Liver (tissue), 10 donors: ENCODE measurements at places on chromosomes 5 and 9. TPM values are rescaled to one million over a fixed set of nuclear protein-coding genes. Genes with fewer than 3 reads are reported as not detected.

- no peak for DNase-seq
Measured at GRCh38 chr5:178784391-178784790, 53.9 kb upstream of the ZNF354A start.

DNA sequence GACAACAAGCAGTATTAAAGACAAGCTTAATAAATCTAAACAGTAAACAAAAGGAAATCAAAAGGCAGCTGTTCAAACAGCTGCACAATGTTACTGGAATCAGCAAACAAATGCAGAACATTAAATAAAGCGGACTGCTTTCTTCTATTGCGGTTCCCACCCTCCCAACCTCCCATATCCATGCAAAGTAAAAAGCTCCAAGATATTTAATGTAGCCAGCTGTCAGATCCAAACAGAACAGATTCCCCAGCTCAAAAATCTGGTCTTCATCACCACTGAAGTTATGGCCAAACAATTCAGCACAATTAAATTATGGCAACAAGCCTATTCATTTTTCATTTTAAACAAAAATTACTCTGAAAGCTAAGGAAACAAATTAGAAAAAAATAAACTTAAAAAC, 75.9 kb downstream of the SLC38A9 start:
- no peak for DNase-seq

DNA sequence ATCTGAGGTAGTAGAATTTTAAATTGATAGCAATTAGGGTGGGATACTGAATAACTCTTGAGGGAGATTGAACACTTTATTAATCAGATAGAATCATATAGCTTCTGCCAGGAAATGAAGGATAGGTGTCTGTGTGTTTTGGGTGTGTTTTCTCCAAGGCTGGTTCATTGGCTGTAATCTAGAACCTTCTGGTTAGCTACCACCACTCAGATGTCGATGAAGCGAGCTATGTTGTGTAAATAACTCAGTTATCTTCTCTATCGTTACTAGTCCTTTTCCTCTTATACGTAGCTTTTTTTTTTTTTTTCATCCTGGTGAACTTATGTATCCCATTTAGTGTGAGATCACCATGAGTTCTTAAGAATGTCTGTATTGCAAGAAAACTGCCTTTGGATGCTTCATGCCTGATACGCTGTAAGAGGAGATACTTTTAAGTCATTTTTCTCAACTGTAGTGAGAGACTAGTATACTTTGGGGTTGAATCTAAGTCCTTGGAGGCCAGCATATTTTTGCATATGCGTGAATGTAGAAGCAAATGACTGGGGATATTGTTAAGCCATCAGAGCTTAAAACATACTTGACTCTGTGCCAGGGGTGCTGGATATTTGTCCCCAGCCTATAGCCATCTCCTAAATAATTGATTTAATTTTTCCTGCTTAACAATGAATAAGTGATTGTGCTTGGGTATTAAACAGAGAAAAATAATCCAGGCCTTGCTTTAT, 2.1 kb downstream of the TNFAIP8 start:
- no peak for DNase-seq

DNA sequence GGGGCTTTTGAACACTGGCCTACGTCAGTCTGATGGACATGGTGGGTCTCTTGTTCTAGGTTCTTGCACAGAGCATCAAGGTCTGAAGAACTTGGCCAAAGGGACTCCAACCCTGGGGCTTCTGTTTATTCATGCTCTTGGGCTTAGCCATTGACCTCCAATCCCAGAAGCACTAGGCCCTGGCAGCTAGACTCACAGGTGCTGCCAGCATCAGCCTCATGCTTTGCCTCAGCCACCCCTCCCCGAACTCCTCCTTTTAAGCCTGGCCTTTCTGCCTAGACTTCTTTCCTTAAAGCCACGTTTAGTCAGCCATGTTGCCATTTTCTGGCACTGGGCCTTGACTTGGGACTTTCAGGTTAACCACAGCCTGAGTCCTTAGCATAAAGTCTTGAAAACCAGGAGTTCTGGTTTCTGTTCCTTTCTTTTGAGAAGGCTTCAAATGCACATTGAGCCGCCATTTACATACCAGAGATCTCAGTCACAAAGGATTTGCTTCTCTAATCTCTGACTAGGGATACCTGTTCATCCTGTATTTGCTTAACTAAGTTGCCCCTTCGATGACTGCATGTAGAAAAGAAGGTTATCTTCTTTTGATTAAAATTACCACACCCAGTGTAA, 54.7 kb downstream of the ANGPTL2 start:
- DNase-seq, result no peak

DNA sequence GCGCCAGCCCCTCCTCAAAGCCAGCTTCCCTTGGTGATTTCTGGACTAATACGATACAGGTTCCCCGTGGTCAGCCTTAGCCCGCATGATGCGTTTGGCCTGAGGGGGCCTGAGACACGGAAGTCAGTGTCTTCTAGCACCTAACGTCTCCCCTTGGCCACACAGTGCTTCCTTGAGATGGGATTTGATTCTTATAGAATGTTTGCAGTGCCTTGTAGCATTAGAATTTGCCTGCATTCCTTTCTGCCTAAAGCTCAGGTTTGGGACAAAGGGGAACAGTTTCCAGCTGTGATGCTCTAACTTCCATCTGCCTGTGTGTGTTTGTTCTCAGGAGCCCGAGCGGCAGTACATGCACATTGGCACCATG, 34.4 kb downstream of the CFAP90 start:
- no peak for DNase-seq

PCDHA13 gene
- polyA plus RNA-seq, result 0.07 TPM

DNA sequence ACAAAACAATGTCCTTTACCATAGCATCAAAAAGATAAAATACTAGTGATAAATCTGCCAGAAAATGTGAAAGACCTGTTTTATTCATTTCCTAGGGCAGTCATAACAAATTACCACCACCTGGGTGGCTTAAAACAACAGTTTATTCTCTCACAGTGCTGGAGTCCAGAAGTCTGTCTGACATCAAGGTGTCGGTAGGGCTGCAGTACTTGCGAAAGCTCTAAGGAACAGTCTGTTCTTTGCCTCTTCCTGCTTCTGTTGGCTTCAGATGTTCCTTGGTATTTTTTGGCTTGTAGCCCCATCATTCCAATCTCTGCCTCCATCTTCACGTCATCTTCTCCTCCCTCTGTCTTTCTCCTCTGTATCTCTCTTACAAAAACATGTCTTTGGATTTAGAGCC, 51.0 kb downstream of the PTPDC1 start:
- DNase-seq, result no peak

DNA sequence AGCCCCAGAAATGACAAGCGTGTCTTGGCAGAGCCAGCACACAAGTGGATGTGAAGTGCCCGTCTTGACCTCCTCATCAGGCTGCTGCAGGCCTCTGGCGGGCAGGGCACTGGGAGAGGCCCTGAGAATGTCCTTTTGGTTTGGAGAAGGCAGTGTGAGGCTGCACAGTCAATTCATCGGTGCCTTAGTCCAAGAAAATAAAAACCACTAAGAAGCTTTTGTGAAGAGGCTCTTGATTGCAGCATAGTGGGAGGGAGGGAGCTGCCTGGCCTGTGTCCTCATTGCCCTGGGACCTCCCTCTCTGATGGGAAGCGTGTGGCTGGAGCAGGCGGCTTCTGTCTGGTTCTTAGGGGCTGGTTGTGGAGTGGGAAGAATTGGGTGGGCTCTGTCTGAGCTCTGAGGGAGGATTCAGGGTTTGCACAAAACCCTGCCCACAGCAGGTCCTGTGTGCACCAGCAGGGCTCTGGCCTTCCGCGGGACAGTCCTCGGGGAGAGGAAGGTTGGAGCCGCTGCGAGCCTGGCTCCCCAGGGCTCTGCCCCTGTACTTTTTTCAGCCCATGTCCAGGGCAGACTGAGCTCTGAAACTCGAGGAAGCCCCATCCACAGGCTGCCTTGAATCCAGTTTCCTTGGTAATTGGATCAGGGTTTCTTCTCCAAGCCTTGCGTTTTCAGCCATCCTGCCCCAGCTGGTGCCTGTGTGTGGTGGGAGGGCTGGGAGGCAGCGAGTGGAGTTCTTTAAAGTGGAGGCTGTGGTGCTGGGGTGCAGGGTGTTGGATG, 1.1 kb downstream of the HRCT1 start:
- no peak for DNase-seq

- no peak for DNase-seq
Measured at GRCh38 chr9:95609426-95609825, 92.7 kb upstream of the PTCH1 start.

SQSTM1 gene
- polyA plus RNA-seq, result 303 TPM

DNA sequence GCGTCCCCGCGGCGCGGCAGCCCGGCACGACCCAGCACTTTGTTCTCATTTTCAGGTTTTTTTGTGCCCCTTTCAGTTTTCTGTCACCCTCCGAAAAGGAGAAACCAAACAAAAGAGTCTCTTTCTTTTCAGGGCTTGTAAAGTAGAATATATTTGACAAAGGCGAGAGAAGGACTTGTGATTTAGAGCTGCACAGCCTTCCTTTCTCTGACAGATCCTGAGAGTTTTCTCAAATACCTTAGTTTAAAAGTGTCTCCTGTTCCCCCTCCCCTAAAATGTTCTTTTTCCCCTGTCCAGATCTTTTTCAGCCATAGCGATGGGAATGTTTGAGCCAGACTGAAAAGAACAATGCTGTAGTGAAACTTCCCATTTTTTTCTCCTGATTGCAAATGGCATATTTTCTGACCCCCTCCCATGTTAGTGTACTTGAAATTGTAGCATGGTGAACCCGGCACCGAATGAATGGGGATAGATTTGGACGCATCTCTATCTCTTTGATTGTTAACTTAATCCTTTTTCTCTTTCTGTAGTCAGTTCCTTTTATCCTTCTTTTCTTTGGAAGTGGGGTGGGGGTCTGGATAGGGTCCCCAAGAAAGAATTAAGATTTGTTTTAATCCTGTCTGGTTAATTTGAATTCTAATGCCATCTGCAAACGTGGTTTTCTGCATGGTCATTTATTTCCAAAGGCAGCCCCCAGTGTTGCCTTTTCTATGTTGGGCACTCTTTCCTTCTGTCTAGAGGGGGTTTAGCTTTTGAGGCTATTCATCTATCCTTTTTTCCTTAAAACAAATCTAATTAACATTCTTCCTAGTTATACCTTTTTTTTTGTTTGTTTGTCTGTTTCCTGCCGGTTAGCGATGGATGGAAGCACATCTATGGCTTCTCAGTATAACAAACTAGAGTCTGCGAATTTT, 2.2 kb downstream of the ZSWIM6 start:
- no peak for DNase-seq

- no peak for DNase-seq
Measured at GRCh38 chr9:137163365-137163715, 6.5 kb downstream of the LRRC26 start.

GFI1B gene
- 0.05 TPM for polyA plus RNA-seq

DNA sequence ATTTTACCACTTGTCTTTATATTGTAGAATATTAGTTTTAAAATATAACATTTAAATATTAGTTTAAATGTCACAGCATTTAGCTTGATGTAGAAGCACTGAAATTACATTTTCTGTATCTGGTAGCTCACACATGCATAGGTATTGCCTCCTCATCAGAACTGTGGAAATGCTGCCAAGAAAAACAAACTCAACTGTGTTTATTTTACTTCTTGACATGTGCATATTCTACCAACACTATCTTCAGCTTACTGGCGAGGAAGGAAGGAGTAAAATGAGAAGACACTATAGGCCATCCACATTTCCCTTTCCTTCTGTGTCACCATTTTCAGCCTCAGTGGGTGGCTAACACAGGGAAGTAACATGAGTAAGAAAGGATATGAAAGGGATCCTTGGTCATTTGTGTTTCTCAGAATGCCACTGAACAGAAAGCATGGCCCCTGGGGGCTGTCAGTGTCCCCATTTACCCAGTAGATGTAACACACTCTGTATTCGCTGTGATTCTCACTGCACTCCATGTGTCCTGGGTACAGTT, 81.0 kb upstream of the HTR4 start:
- no peak for DNase-seq

- no peak for DNase-seq
Measured at GRCh38 chr9:33517373-33517772, 6.7 kb upstream of the ANKRD18B start.

DNA sequence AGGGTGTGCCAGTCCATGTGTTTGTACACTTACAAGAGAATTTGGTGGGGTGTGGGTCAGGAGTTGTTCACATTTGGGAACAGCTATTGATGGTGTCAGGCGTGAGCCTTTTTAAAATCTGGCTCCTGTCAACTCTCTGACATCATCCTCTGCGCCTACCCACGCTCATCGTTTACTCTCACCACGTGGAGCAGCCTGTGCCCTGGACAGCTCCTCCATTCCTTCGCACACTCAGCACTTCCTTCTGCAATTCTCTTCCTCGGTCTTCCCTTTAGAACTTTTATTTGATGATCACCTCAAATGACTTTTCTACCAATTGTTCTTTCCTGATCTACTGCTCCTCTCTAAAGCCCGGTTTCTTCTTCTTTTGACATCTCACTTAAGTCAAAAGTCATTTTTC, 42.1 kb upstream of the GNAQ start:
- no peak for DNase-seq

DNA sequence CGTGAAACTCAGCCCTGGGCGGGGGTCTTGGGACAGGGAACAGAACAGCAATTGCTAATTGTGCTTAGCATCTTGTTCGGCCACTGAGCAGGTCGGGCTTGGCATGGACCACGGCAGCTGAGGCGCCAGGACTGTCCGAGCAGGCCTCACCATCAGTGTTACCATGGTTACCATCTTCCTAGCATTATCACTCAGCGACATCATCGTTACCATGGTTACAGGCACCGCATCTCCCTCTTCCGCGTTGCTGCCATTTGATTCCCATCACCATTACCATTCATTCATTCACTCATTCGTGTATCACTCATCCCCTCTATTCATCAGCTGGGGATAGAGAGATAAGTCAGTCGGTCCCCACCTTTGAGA, 81.0 kb upstream of the ZBTB43 start:
- DNase-seq, result no peak

GABRB2 gene
- polyA plus RNA-seq, result not detected

- no peak for DNase-seq
Measured at GRCh38 chr5:137372016-137372772, 126.9 kb downstream of the SPOCK1 start.

- DNase-seq, result no peak
Measured at GRCh38 chr5:154345255-154345952, 100.4 kb upstream of the SAP30L start.

GRCh38 chr5:169817031-169817430, 163.3 kb downstream of the INSYN2B start:
- no peak for DNase-seq

- DNase-seq, result no peak
Measured at GRCh38 chr9:93072383-93072795, 13.9 kb downstream of the SUSD3 start.

GRCh38 chr9:12516573-12516972, 176.6 kb upstream of the TYRP1 start:
- no peak for DNase-seq

DNA sequence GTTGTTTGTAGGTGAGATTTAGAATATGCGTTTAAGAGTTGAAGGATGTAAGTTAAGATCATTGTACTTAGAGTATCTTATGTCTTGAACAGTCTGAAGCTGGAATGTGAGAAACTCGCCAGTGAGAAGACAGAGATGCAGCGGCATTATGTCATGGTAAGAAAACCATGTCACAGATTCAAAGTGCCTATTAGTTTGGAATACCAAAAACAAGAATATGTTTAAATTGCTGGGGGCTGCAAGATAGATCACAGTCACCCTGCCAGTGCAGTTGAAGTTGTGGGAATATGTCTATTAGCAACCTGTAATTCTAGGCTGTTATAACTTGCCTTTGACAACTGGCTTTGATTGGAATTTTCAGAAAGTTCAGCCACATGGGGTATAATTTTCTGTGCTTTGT, 3.0 kb downstream of the TLE4 start:
- no peak for DNase-seq

RMRP gene
- polyA plus RNA-seq, result 50.9 TPM
